ENCODE measurements at places on chromosomes 3 and 15. TPM values are rescaled to one million over a fixed set of nuclear protein-coding genes. Genes with fewer than 3 reads are reported as not detected.

Gene HIGD2B
- not detected for total RNA-seq

Gene ERC2
- 0.10 TPM for total RNA-seq

Gene GOLGA8S
- 0.10 TPM for total RNA-seq

Gene GPR171
- total RNA-seq, result not detected

Gene ENTPD3
- 0.13 TPM for total RNA-seq

Gene MST1R
- 1.4 TPM for total RNA-seq

Gene ETV5
- 36.8 TPM for total RNA-seq

Gene GOLGA6A
- 0.07 TPM for total RNA-seq

Gene CCDC13
- total RNA-seq, result 0.36 TPM

Gene AMT
- 0.52 TPM for total RNA-seq

Gene CMTM8
- 0.78 TPM for total RNA-seq

Gene RASL12
- 0.39 TPM for total RNA-seq

Gene SOX14
- not detected for total RNA-seq

Data from smooth muscle cell of the pulmonary artery (primary cell).